ENCODE measurements at places on chromosomes 5 and 9. TPM values are rescaled to one million over a fixed set of nuclear protein-coding genes. Genes with fewer than 3 reads are reported as not detected.

DNA sequence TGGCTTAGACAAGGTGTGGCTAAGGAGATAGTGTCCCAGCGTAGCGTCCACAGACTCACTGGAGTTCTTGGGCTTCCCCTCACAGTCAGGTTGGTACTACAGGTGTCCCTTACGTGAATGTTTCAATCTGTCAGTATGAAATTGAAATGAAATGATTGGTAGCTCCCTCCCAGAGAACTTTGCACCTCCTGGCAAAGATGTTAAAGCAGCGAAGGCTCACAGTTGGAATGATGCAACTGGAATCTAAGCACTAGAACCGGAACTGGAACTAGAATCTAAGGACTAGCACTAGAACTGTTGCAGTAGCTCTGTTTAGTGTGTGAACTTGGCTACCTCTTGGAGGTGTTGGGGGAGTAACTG lies 1.1 kb downstream of the SLC31A1 start:
- no peak for DNase-seq

- peak; percentile 28 for DNase-seq
These were observed 379.8 kb downstream of the TRIM36 start for GRCh38 chr5:114789773-114790402.

DNA sequence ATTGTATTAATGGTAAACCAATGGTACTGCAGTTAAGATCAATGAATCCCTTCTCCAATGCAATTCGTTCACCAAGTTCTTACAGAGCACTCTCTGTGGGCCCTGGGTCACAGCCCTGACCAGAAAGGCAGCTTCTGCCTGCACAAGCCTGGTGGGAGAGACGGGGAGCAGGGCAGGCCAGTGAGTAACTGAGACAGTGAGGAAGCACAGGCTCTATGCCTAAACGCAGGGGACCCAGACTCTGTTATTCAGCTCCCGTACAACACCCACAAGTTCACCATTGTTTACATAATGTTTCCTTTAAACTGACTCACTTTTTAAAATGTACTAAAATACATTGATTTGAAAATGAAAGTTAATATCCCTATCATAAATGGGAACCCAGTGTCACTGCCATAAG lies 40.5 kb upstream of the CTSL start:
- no peak for DNase-seq

Gene GARIN3
- polyA plus RNA-seq: not detected

Gene CDO1
- polyA plus RNA-seq: 24.5 TPM
